LHCN-M2 (cell line): ENCODE measurements at places on chromosomes 1 and 21. TPM values are rescaled to one million over a fixed set of nuclear protein-coding genes. Genes with fewer than 3 reads are reported as not detected.

Gene PHLDA3
- total RNA-seq: 74.8 and 126 TPM in 2 replicates

DNA sequence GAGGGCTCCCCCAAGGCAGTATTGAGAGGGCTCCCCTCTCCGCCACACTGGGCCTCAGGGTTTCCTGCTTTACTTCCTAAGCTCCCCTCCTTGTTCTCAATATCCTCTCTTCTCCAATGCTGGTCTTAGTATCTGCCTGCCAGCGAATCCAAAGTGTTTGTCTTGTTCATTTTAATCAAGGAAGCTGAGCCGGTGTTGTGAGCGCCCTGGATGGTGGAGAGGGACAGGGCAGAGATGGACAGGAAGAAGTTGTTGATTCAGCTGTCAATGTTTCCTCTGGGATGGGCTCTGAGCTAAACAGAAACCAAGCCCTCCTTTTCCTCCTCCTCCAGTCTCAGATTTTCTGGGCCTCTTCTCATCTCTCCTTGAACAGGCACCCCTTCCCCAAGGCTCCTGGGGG lies 5.4 kb downstream of the OLFML3 start:
- DNase-seq: peak; percentile 91

Gene FAM167B
- total RNA-seq: 0.23 TPM in 1 of 2 replicates, not detected in the other

- DNase-seq: no peak
Measured at GRCh38 chr1:172293429-172293828, 127.1 kb upstream of the C1orf105 start.

Gene RGS8
- total RNA-seq: not detected in 2 replicates

Gene HFM1
- total RNA-seq: 0.06 and 0.13 TPM in 2 replicates

Gene MRPL39
- total RNA-seq: 34.6 and 35.0 TPM in 2 replicates

Gene S100A2
- total RNA-seq: 23.3 and 24.8 TPM in 2 replicates

GRCh38 chr1:172753964-172754363 lies 95.1 kb downstream of the FASLG start:
- DNase-seq: no peak

DNA sequence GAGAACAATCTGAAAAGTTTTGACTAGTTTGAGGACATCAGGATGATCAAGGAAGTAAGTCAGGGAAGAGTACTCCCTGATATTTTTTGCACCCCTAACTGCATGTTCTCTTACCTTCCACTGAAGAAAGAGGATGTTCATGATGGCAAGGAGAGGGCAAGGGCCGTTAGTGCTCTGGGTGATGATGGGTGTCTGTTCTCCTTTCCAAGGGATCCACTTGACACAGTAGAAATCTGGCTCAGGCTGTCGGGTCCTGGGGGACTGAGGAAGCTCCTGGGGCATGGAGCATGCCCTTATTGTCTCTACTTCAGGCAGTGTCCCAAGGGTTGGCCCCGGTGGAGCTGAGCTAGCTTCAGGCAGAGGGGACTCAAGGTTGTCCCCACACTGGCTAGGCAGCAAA lies 4.7 kb downstream of the MINDY1 start:
- no peak for DNase-seq

Gene LRRC7
- total RNA-seq: 0.45 and 0.80 TPM in 2 replicates

- no peak for DNase-seq
Measured at GRCh38 chr1:205074513-205074912, 9.7 kb downstream of the TMEM81 start.

Gene VAV3
- total RNA-seq: 0.64 and 1.4 TPM in 2 replicates

- no peak for DNase-seq
Measured at GRCh38 chr1:93744299-93744988, 62.8 kb upstream of the BCAR3 start.

Gene NUF2
- 78.2 and 82.9 TPM in 2 replicates for total RNA-seq

Gene ZFP69
- total RNA-seq: 1.2 and 2.2 TPM in 2 replicates

Gene IGSF9
- total RNA-seq: not detected in 2 replicates

DNA sequence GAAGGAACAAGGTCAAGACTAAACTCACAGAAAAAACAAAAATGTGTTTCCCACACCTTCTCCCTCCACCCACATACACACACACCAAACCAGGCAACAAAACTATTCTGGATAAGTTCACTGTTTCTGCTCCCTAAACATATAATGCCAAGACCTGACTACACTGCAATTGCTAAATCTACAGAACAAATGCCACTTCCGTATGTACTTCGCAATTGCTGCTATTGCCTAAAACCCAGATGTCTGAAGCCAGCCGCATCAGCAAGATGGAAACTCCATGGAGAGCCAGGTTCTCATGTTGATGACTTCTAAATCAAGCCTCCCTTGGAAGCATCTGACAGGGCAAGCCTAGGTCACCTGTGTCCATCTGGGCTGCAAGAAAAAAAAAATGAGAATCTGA lies 8.3 kb upstream of the AIM2 start:
- DNase-seq: no peak

DNA sequence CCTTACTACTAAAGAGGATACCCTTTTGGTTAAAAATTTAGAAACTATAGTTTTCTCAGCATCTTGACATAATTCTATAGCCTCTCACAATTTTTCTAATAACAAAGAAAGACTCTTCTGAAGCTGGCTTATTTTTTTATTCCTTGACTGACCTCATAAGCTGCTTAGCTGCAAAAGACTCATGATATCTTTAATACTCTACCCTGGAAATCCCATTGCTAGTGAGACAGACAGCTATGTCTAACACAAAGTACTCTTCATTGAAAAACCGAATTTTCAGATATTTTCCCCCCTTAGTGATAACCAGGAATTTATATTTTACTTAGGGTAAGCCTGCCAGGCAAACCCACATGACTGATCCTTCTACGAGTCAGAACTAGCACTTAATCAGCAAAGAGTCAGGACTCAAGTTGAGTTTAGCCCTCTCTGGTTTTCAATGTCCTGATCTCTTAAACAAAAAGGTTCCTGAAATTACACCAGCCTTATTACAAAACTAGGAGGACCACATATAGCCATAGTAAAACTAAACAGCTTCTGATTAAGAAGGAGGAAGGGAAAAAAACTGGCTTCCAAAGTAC lies 56.9 kb downstream of the ENAH start:
- DNase-seq: no peak

Gene CXADR
- not detected in 2 replicates for total RNA-seq

GRCh38 chr1:26950602-26951001 lies 9.7 kb downstream of the KDF1 start:
- no peak for DNase-seq

Gene KRTAP19-8
- total RNA-seq: not detected in 2 replicates

Gene MAEL
- not detected in 2 replicates for total RNA-seq

DNA sequence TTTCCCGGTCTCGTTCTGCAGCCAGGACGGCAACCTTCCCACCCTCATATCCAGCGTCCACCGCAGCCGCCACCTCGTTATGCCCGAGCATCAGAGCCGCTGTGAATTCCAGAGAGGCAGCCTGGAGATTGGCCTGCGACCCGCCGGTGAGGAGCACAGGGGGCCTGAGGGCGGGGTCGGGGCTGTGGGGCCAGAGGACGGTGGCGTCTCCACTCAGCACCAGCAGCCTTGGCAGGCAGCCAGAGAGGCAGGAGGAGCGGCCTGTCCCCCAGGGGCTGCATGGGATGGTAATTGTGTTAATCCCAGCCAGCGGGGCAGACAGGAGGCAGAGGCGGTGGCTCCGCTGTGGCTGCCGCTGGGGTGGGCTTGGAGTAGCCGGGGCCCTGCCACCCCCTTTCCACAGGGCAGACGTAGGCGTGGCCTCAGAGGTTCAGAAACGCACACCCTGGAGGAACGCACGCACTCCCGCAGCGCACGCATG lies 12.1 kb downstream of the SAMD11 start:
- no peak for DNase-seq

Gene MEX3A
- 4.9 and 5.8 TPM in 2 replicates for total RNA-seq

GRCh38 chr1:210428696-210429095 lies 100.0 kb downstream of the HHAT start:
- no peak for DNase-seq

DNA sequence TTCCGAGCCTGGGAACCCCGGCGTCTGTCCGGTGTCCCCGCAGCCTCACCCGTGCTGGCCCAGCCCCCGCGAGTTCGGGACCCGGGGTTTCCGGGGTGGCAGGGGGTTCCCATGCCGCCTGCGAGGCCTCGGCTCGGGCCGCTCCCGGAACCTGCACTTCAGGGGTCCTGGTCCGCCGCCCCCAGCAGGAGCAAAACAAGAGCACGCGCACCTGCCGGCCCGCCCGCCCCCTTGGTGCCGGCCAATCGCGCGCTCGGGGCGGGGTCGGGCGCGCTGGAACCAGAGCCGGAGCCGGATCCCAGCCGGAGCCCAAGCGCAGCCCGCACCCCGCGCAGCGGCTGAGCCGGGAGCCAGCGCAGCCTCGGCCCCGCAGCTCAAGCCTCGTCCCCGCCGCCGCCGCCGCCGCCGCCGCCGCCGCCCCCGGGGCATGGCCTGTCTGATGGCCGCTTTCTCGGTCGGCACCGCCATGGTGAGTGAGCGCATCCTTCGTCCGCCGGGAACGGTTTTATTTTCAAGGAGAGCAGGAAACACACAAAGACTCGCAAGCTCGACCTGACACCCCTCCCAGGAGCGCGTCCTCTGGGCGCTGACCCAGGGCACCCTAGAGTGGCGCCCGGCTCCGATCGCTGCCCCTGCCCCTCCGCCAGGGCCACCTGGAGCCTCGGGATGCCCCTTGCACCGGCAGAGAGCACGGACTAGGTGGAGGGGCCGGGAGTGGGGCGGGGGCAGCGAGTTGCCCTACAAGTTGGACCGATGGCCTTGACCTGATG lies at the start of gene ABCG1:
Gene ABCG1, plus strand, starts transcription at position 305 of the 770 bp plus-strand sequence. Its CDS starts 123 bp downstream, at position 428.
- DNase-seq: no peak

- no peak for DNase-seq
Measured at GRCh38 chr21:42364304-42364865, 1.9 kb downstream of the TFF1 start.

- no peak for DNase-seq
Measured at GRCh38 chr1:59232216-59232615, 64.7 kb upstream of the FGGY start.

Gene CYP4Z1
- total RNA-seq: not detected in 2 replicates

DNA sequence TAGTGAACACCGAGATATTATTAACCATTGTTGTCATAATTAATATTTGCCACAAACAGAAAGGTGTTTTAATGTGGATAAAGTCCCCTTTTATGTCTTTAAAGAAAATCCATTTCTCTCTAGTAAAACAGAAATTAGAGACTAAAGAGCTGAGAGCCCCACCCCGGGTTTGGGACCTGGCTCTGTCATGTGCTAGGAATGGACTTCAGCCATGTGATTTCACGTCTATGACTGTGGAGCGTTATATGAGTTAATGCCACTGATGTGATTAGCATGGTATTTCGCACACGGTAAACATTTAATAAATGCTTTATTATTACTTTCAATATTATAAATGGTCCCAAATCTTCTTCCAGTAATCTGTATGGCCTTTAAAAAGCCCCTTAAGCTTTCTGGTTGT lies 205.0 kb upstream of the NFIA start:
- DNase-seq: no peak

Gene USP48
- total RNA-seq: 22.7 and 25.1 TPM in 2 replicates

GRCh38 chr1:46220808-46221207 lies 17.7 kb downstream of the LURAP1 start:
- DNase-seq: no peak

Gene NUDT4B
- total RNA-seq: 18.6 and 23.1 TPM in 2 replicates

DNA sequence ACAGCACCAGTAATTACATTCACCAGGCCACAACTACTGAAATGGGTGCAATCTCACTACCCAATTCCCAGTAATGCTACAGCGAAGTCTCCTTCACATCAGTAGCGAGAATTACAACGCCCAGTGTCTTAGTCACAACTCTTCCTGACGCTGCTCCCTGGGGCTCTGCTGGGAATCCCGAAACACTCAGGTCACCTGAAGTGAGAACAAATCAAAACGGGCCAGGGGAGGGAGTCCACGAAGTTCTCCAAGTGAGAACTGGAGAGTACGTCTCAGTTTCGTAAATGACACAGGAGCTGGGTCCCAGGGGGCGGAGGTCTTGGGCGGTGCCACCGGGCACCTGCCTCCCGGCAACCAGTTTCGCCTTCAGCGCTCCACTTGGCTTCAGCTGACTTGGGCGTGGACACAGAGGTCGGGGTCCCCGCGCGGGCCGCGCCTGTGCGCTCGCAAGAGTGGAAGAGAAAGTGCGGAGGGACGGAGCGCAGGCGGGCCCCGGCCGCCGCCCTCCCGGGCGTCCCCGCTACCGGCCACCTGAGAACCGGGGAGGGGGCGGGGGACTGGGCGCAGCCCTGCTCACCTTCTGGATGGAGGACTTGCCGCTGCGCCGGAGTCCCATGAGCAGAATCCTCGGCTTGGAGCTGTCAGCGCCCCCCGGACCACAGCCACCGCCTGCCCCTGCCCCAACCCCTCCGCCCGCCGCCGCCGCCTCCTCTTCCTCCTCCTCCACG lies 575 bp downstream of the RRAGC start:
- DNase-seq: peak; percentile 47

Gene RNF207
- total RNA-seq: 1.0 and 1.3 TPM in 2 replicates

DNA sequence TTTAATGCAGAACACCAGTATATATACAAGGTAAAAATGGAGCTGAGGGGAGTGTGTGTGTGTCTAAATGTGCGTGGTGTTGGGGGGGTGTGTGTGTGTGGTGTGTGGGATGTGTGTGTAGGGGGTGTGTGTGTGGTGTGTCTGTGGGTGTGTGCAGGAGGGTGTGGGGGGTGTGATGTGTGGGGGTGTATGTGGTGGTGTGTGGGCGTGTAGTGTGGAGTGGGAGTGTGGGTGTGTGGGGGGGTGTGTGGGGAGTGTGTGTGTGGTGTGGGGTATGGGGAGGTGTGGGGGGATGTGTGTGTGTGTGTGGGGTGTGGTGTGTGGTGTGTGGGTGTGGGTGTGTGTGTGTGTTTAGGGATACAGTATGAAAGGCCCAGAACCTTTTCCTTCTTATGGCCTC lies 202.3 kb upstream of the CACYBP start:
- DNase-seq: no peak

Gene NGF
- total RNA-seq: not detected in 2 replicates

GRCh38 chr1:25688390-25689119 lies 72.0 kb downstream of the MAN1C1 start:
- DNase-seq: no peak

Gene LUZP1
- 20.1 and 21.9 TPM in 2 replicates for total RNA-seq

- no peak for DNase-seq
Measured at GRCh38 chr1:27559466-27560030, 44.4 kb downstream of the AHDC1 start.

DNA sequence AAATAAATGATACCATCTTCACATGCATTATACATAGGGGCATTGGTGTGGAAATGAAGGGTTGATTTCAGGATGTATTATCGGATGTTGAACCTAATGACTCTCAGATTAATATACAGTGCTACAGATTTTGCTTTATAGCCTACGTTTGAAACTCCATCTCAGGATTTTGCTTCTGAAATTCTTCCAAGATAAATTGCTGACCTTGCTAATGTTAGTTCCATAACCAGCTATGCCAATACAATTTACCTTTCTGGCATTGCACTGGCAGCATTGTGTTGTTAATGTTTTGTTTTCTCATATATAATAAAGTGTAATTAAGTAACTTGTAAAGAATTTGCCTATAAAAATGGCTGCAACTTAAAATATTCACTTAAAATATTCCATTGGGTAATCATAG lies 350.1 kb downstream of the CHRM3 start:
- no peak for DNase-seq

- no peak for DNase-seq
Measured at GRCh38 chr21:36555199-36555800, 75.4 kb upstream of the CLDN14 start.
